ENCODE measurements at places on chromosomes 2 and 18.

DNA sequence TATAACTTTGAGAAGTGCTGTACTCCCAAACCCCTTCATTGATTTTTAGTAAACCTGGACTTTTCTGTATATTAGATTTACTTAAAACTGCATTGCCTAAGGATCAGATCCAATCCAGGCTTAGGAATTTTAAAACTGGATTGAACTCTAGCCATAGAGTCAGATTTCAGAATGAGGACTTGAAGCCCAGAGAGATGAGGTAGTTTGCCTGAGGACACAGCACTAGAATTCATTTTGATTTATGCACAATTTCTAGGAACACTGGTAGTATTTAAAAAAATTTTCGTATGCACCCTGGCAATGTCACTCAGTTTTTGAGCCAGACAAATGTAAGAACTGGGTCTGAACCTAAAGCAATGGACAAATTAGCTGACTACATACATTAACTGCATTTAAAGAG lies 144.9 kb downstream of the KCTD1 start:
- no peaks in the 10 kb centered on the region for H3K27me3 ChIP-seq
- no peak for DNase-seq
- no peak overlapping the region for H3K27ac ChIP-seq
- H3K4me1 ChIP-seq: peaks cover 10% of the 10 kb centered on the region
- H3K36me3 ChIP-seq: no peaks in the 10 kb centered on the region

DNA sequence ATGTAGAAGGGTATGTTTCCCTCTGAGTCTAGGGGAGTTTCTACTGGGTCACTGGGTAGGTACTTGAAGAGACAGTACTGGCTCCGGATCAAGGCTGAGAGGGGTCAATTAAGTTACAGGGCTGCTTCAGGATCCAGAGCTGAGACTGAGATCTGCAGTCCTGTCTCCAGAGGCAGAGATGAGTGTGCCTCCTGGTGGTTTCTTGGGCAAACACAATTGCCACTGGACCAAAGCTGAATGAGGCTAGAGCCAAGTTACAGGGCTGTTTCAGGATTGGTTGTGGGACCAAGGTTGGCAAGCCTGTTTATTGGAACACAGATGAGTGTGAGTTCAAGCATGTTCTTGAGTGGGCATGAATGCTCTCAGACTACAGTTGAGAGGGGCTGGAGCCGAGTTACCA lies 157.9 kb downstream of the ADCYAP1 start:
- H3K36me3 ChIP-seq: no peaks in the 10 kb centered on the region
- H3K27me3 ChIP-seq: no peaks in the 10 kb centered on the region
- H3K27ac ChIP-seq: no peak overlapping the region
- H3K4me1 ChIP-seq: no peaks in the 10 kb centered on the region
- no peak overlapping the region for H3K4me3 ChIP-seq
- no peak for DNase-seq

- H3K4me1 ChIP-seq: no peaks in the 10 kb centered on the region
- H3K27me3 ChIP-seq: no peaks in the 10 kb centered on the region
- H3K4me3 ChIP-seq: no peak overlapping the region
- DNase-seq: no peak
- no peak overlapping the region for H3K27ac ChIP-seq
These were observed 63.2 kb downstream of the ALMS1 start for GRCh38 chr2:73448856-73449255.

DNA sequence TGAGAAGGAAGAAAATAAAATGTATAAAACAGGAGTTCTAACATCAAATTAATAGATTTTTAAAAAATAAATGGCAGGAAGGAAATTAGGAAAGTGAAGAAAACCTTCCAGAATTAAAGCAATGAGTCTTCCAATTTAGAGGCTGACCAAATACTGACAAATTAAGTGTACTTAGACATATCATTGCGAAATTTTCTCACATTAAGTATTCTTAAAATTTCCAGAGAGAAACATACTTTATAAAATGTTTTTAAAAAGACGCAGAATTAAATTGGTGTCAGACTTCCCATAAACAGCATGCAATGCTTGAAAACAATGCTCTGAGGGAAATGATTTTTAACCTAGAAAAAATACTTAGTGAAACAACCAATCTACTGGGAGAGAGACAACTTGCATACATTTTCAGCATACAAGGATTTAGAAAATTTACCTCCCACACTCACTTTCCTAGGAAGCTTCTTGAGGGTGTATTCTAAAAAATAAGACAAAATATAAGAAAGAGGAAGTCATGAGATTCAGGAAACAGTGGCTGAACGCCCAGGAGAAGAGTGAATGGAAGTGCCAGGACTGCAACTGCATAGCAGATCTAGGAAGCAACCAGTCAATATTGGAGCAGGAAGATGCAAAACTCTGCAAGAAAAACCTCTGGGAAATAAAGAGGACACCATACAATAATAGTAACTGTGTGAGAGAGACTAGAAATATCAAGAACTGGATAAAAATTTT lies 339.9 kb downstream of the ADCYAP1 start:
- DNase-seq: no peak
- H3K36me3 ChIP-seq: no peaks in the 10 kb centered on the region
- H3K4me1 ChIP-seq: peaks cover 14% of the 10 kb centered on the region
- no peaks in the 10 kb centered on the region for H3K27me3 ChIP-seq
- H3K4me3 ChIP-seq: no peak overlapping the region

- H3K36me3 ChIP-seq: no peaks in the 10 kb centered on the region
- H3K27me3 ChIP-seq: no peaks in the 10 kb centered on the region
- H3K4me1 ChIP-seq: peaks cover 23% of the 10 kb centered on the region
- no peak for DNase-seq
- H3K27ac ChIP-seq: no peak overlapping the region
- no peak overlapping the region for H3K4me3 ChIP-seq
These were observed 893.2 kb downstream of the BCL11A start for GRCh38 chr2:59660262-59660661.

DNA sequence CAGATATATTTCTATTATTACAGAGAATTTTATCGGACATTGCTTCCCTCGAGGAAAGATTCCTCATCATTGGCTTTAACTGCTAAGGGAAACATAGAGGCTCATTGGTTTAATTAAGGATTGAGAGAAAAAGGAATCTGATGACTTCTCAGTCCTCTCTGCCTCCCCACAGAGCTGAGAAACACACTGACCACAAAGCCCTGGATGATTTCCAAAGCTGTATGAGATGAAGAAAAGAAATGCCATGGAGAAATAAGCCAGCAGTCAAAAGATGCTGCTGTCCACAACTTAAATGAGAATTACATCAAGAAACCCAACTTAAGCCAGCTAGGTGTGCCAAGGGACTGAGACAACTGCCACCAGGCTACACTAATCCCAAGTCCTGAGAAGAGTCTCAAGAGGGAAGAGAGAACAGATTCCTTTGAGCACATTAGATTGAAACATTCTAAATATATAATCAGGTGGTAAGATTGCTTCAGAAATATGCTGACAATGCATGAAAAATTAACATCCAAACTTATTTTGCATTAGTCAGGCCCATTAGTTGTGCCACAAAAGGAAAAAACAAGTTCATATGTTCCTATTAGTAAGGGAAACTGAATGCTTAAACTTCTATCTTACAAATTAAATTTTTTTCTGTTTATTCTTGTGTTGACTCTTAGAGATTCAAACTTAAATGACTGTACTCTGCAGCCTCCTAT lies 308.1 kb upstream of the CYRIA start:
- H3K36me3 ChIP-seq: no peaks in the 10 kb centered on the region
- no peaks in the 10 kb centered on the region for H3K27me3 ChIP-seq

- no peaks in the 10 kb centered on the region for H3K27me3 ChIP-seq
- no peak for DNase-seq
- no peak overlapping the region for H3K4me3 ChIP-seq
- H3K4me1 ChIP-seq: peaks cover 42% of the 10 kb centered on the region
These were observed 223.7 kb downstream of the LOXHD1 start for GRCh38 chr18:46433121-46433826.

DNA sequence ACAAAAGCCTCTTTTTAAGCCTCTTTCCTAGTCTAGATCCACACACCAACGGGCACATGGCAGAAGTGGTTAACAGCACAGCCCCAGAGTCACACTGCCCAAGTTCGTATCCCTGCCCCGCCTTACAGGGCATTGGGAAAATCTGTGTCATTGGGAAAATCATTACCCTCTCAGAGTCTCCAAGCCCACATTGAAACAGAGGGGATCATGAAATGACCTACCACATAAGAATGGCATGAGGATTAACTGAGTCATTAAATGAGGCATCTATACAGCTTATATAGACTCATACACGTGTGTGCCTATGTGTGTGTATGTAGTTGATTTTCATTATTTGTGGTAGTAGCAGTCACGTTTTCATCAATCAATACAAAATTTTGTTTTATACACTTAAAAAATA lies 469.0 kb upstream of the POU3F3 start:
- H3K27ac ChIP-seq: no peak overlapping the region
- DNase-seq: no peak
- peaks cover 36% of the 10 kb centered on the region for H3K27me3 ChIP-seq
- H3K36me3 ChIP-seq: no peaks in the 10 kb centered on the region
- H3K4me3 ChIP-seq: no peak overlapping the region
- no peaks in the 10 kb centered on the region for H3K4me1 ChIP-seq

- no peak for DNase-seq
- H3K27me3 ChIP-seq: no peaks in the 10 kb centered on the region
- no peaks in the 10 kb centered on the region for H3K36me3 ChIP-seq
These were observed 70.6 kb downstream of the RPE start for GRCh38 chr2:210072922-210073509.

GRCh38 chr18:67789165-67789545 lies 272.6 kb upstream of the DSEL start:
- H3K4me3 ChIP-seq: no peak overlapping the region
- H3K36me3 ChIP-seq: no peaks in the 10 kb centered on the region
- H3K27me3 ChIP-seq: no peaks in the 10 kb centered on the region
- no peak for DNase-seq

- H3K27ac ChIP-seq: peak overlapping the region; percentile 12
- no peaks in the 10 kb centered on the region for H3K27me3 ChIP-seq
- H3K4me3 ChIP-seq: no peak overlapping the region
These were observed 73.0 kb upstream of the TMEM17 start for GRCh38 chr2:62578803-62579640.

- peaks cover 69% of the 10 kb centered on the region for H3K27me3 ChIP-seq
- H3K27ac ChIP-seq: no peak overlapping the region
- H3K4me1 ChIP-seq: no peaks in the 10 kb centered on the region
- no peak for DNase-seq
These were observed 22.5 kb downstream of the C1QL2 start for GRCh38 chr2:119136093-119136492.

DNA sequence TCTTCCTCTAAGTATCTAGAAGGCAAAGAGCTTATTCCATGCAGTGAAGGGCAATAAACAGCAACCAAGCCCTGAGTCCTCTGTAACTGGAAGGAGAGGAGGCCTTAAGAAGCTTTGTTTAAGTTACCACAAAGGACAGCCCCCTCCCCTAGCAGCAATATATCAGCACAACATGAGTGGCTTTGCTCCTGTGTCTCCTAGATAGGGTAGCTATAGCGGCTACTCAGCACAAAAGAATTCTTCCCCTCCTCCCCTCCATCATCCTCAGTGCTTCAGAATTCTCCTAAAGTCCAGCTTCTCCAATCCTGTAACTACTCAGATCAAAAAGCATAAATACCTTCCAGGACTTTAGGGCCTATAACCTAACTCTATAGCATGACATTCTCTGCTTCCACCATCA lies 16.5 kb downstream of the SUMO1 start:
- no peaks in the 10 kb centered on the region for H3K27me3 ChIP-seq
- H3K4me3 ChIP-seq: no peak overlapping the region
- H3K4me1 ChIP-seq: peaks cover 10% of the 10 kb centered on the region
- no peak for DNase-seq
- H3K27ac ChIP-seq: no peak overlapping the region
- H3K36me3 ChIP-seq: peaks cover 42% of the 10 kb centered on the region

DNA sequence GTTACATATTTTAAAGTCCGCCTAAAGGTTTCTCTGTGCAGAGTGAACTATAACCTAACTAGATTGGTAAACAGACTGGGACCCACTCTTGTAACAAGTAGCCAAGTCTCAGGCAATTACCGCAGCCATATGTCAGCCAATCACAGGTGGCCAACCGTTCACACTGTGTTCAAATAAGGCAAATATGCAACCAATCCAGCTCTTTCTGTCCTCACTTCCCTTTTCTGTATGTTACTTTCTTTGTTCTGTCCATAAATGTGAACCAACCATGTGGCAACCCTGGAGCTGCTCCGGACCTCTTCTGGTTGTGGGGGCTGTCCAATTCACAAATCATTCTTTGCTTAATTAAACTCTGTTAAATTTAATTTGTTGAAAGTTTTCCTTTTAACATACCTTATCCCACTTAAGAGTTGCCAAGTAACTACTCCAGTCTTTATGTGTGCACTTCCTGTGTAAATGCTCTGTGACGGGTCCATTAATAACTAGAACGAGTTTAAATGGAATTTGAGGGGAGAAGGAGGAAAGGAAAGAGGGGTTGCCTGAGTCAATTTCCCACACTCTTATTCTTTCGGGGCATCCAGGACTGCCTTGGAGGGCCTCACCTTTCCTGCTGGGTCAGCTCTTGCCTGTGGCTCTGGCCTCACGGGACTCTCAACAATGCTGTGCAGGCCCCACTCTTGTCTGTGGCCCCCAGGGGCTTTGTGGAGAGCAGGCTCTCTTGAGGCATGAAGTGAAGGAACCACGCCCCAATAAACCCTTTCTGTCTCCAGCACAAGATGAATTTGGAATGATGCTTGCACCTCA lies 6.6 kb upstream of the RPL37A start:
- no peak for DNase-seq
- no peaks in the 10 kb centered on the region for H3K36me3 ChIP-seq
- no peaks in the 10 kb centered on the region for H3K27me3 ChIP-seq
- H3K4me1 ChIP-seq: peaks cover 32% of the 10 kb centered on the region
- H3K4me3 ChIP-seq: peak overlapping the region; percentile 30

- no peak overlapping the region for H3K4me3 ChIP-seq
- H3K36me3 ChIP-seq: no peaks in the 10 kb centered on the region
- H3K27me3 ChIP-seq: no peaks in the 10 kb centered on the region
- no peaks in the 10 kb centered on the region for H3K4me1 ChIP-seq
- no peak overlapping the region for H3K27ac ChIP-seq
These were observed 77.5 kb upstream of the SALL3 start for GRCh38 chr18:78901923-78902794.

GRCh38 chr2:109703077-109703476 lies 88.9 kb downstream of the SOWAHC start:
- H3K36me3 ChIP-seq: no peaks in the 10 kb centered on the region
- no peak overlapping the region for H3K27ac ChIP-seq
- DNase-seq: no peak
- peaks cover 44% of the 10 kb centered on the region for H3K4me1 ChIP-seq

Measured in type B pancreatic cell (in vitro differentiated cells).